ENCODE measurements at places on chromosomes 3 and 15.
A peak's percentile ranks its signal among the peaks of the same experiment; 100 is the strongest.

DNA sequence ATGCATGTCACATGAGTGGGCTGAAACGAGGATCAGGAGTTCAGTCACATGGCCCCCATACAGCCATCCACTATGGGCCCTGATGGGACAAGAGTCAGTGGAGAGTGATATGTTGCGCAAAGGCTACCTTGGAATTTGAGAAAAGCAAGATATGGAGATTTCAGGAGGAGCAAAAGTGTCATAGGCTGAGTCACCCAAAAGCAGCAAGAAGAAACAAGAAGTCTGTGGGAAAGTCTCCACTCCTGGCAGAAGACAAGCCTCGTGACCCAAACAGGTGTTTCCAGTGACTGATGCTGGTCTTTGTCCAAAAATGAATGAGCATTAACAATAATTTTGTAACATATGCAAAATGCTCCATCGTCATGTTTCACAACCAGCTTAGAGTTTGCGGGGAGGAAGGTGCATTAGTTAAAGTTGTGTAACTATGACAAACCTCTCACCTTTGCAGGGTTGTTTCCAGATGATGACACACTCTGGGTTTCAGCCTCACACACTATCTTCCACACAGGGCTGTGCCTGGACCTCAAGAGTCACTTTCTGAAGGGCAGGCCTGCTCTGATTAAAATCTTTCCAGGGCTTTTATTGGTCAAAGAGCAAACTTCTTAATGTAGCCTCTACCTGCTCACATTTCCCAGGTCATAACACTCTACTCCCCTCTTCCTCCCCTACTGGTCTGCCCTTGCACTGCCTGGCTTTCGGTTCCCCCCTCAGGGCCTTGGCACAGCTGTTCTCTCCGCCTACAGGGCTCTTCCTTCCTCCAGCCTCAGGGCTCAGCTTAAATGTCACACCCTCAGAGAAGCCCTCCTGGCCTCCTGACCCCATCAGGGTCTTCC is 3.9 kb upstream of the DNASE1L3 start:
- DNase-seq = peak; percentile 17

- peak; percentile 49 for DNase-seq
Observed at GRCh38 chr15:22887157-22887951, 48.9 kb downstream of the NIPA2 start.

GRCh38 chr3:197375001-197375441 is 76.6 kb upstream of the DLG1 start:
- no peak for DNase-seq

GRCh38 chr3:15204005-15204404 is 2.0 kb upstream of the CAPN7 start:
- no peak for DNase-seq

GRCh38 chr3:122782804-122783203 is 10.8 kb downstream of the HSPBAP1 start:
- no peak for DNase-seq

GRCh38 chr15:68585574-68586273 is 6.9 kb downstream of the CORO2B start:
- DNase-seq = no peak

DNA sequence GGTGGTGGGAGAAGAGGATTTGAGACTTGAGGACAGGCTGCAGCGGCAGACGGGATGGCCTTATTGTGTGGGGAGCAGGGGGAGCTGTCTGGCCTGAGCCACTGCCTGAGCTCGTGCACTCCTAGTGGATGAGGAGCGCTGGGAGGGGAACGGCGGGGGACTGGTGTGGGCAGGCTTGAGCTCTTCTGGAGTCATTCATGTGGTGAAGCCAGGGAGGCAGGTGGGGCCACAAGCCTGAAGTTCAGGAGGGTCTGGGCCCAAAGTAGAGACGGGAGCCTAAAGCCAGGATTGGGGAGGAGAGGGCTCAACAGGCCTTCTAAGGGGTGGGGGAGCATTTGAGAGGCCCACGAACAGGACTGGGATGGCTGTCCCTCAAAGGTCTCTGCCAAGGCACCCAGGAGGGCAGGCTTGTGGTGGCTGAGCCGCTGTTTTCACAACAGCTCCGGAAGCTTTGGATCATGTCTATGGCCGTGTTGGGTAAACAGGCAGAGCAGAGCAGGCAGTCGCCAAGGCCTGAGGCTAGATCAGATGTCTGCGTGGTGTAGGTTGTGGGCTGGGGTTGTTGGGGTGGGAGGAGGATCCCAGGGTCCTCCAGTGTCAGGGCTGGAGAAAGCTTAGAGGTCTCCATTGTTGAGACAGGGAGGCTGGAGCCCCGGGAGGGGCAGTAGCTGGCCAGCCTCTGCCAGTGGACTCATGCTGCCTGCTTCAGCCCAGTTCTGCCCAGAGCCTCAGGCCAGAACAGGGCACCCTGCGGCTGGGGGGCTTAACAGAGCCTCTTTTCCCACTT is 8.2 kb downstream of the PRKCD start:
- peak; percentile 37 for DNase-seq

DNA sequence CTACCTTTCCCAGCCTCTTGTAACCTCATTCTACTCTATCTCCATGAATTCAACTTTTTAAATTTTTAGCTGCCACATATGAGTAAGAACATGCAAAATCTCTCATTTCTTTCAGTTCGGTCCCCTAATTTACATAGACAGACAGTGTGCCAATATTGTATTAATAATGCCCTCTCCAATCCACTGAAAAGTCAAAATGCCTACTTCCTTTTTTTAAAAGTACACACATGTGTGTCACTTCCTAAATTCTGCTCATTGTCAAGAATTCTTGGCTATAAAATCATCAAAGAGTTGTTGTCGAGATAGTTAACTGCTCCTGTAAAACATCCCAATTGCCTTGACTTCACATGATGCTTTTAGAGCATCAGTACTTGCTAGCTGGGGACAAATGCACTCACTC is 84.2 kb upstream of the IL12A start:
- no peak for DNase-seq

GRCh38 chr15:36271048-36271447 is 308.4 kb upstream of the CDIN1 start:
- DNase-seq = no peak

GRCh38 chr15:45157974-45158373 is 28.2 kb downstream of the DUOX1 start:
- no peak for DNase-seq

DNA sequence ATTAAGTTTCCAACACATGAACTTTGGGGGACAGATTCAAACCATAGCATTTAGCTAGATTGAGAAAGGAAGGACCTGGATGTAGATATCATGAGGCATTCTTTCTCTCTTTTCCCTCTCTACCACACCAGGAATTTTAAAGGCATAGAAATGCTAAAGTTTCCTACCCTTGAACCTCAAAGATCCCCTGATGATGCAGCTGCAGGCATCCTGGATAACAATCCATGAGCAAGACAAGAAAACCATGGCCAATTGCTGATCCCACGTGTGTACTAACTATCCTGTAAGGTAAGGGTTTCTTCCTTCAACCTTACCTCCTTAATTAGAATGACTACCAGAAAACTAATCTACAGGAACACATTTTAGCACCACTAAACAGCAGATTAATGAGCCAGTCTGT is 36.8 kb downstream of the CPNE4 start:
- no peak for DNase-seq

DNA sequence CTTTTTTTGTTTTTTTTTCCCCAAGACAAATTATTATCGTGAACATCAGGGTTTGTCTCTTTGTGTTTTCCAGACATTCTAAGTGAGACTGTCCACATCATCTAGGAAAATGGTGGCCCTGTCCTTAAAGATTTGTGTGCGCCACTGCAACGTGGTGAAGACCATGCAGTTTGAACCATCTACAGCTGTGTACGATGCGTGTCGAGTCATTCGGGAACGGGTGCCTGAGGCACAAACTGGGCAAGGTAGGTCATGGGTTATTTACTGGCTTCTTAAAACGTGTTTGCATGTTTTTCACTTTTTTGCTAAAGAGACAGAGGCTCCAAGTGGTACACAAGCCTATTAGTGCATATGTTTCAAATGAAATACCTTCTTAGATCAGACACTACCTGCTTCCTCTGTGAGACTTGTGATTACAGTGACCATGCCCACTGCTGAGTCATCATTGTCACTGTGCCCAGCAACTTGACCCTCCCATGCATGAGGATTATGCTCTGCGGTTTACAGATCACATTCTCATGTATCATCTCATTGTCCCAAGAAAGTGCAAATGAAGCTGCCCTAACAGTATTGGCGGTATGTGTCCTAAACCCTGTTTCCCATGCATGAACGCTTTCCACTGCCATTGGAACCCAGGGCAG is 395.2 kb upstream of the TPM1 start:
- DNase-seq = no peak

GRCh38 chr15:46996359-46996758 is 720.9 kb upstream of the SEMA6D start:
- DNase-seq = peak; percentile 45

DNA sequence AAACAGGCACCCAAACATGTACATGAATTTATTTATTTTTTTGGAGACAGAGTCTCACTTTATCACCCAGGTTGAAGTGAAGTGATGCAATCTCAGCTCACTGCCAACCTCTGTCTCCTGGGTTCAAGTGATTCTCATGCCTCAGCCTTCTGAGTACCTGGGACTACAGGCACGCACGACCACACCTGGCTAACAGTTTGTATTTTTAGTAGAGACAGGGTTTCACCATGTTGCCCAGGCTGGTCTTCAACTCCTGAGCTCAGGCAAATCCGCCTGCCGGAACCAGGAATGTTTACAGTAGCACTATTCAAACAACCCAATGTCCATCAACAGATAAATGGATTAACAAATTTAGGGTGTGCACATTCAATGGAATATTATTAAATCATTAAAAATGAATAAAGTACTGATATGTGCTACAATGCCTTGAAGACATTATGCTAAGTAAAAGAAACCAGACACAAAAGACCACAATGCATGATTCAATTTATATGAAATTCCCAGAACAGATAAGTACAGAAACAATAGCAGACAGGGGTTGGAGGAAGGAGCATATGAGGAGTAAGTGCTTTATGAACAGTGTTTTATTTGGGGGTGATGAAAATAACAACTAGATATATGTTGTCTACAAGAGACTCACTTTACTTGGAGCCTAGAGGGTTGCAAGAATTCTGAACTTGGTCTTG is 1.3 kb downstream of the LEO1 start:
- no peak for DNase-seq

DNA sequence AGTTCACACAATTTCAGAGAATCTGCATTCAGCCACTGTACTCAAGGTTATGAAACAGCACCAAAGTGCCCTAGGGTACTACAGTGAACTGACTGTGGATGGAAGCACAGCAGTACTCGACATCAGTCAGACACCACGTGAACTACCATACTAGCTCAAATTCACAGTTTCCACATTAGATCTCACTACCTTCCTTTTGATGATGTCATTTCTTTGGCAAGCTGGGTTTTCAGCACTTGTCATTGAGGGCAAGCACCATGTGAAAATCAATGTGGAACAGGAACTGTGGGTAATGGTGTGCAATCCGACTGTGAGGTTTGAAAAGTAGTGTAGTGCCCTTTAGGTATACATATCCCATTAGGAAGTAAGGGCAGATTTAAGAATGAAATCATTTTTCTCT is 110.5 kb upstream of the BFSP2 start:
- DNase-seq = no peak

DNA sequence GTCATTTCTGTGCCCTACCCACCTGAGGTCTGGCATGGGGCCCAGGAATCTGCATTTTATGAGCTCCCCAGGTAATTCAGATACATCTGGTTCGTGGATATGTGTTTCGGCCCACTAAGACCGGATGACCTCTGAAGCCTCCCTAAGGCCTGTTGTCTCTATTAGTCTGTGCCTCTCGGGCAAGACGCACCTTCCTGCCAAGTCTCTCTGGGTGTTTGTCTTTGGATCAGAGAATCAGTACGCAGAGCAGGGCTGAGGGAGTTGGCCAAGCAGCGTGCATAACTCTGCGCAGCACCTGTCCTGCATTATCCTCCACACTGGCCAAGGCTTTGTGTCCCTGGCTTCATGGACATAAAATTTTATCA is 181.0 kb downstream of the THSD4 start:
- no peak for DNase-seq

DNA sequence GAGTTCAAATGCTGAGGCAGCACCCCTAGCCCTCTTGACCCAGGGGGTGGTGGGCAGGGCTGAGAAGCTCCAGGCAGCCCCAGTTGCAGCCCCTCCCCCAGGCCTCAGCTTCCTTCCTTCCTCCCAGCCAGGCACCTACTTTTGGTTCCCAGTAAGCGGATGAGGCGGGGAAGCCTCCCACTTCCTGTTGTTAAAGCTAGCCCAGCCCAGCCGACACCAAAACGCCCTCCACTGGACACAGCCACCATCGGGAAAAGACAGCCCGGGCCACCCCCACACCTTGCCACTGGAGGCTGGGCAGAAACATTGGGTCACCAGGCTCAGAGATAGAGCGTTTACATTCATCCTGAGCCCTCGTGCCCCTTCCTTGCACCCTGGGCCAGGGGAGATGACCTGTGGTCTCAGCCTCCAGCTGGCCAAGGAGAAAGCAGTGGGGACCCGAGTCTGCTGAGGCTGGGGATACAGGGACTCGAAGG is 3.5 kb downstream of the DUSP7 start:
- no peak for DNase-seq

DNA sequence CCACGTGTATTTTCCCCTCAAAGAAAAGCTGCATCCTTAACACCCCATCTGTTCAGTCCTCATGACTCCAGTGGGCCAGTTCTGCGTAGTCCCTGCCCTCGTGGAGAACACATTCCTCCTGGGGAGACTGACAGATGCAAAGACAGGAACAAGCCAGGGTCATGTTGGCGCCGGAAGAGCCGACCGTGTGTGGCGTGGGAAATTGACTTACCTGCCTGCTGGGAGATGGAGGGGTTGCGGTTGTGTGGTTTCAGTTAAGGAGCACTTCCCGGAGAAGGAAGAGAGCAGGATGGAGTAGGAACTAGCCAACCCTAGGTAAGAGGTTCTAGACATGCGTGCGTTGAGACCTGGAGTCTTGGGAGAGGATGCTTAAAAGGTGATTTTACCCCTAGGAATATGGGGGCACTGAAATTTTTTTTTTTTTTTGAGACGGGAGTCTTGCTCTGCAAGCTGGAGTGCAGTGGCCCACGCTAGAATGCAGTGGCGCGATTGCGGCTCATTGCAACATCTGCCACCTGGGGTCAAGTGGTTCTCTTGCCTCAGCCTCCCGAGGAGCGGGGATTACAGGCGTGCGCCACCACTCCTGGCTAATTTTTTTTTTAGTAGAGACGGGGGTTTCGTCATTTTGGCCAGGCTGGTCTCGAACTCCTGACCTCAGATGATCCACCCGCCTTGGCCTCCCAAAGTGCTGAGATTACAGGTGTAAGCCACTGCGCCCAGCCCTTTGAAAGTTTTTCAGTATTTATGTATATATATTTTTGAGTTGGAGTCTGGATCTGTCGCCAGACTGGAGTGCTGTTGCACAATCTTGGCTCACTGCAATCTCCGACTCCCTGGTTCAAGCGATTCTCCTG is 1.4 kb downstream of the VHL start:
- DNase-seq = no peak

DNA sequence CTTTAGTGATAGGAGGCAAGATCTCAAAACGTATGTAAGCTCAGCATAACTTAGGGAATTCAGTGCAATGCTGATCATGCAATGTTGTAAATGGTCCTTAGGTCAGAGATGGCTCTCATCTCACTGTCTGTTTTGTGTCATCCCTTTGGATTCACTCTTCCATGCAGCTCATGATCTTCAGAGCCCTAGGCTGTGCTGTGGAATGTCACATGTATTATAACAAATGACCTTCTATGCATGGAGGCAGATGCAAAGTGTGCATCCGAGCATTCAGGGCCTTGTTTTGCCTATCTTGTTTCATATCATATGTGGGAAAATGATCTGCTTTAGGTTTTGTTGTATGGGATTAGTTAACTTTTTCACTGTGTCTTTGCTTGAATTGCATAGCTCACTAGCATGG is 40.5 kb upstream of the PDZRN3 start:
- no peak for DNase-seq

- DNase-seq = peak; percentile 84
Observed at GRCh38 chr3:37768107-37768809, 93.4 kb upstream of the CTDSPL start.
